ENCODE measurements at places on chromosomes 1 and 21.

- DNase-seq: no peak
These were observed 57.5 kb upstream of the IFFO2 start for GRCh38 chr1:19013826-19014548.

GRCh38 chr1:109547463-109548320, 723 bp upstream of the GNAI3 start:
- DNase-seq: no peak

- DNase-seq: no peak
These were observed 40.9 kb upstream of the RGS1 start for GRCh38 chr1:192534666-192535065.

- DNase-seq: no peak
These were observed 214.1 kb downstream of the NUF2 start for GRCh38 chr1:163535807-163536206.

DNA sequence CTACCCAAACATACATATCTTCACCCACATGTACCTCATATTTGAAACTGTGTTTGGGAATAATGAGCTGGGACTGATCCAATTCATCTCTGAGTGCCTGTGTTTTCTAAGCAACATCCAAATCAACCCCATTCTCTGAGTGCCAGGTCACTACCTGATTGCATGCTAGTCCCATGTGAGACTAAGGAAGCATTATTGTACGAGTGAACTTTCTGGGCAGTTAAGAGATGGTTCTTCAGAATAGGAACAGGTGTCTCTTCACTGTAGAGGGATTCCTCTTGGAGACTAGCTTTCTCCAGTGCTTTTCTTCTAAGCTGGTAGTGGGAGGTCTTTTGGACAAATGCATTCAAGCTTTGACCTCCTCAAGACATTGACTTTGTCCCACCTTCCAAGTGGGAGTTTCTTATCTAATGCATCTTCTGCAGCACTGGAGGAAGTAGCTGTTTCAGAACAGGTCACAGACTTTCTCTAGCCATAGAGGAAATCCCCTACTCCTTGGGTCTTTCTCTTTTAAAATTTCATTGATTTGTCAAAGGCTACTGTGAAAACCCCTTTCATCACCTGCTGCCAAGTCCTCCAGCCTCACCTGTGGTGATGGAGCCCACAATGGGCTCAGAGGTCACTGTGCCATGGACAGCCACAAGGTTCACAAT, 172.0 kb upstream of the KIAA0040 start:
- no peak for DNase-seq

- no peak for DNase-seq
These were observed 1.7 kb downstream of the COL8A2 start for GRCh38 chr1:36123356-36123755.

GRCh38 chr1:1310109-1310385, 1.6 kb downstream of the PUSL1 start:
- DNase-seq: no peak

GRCh38 chr1:181936768-181937581, 124.5 kb downstream of the ZNF648 start:
- DNase-seq: no peak

DNA sequence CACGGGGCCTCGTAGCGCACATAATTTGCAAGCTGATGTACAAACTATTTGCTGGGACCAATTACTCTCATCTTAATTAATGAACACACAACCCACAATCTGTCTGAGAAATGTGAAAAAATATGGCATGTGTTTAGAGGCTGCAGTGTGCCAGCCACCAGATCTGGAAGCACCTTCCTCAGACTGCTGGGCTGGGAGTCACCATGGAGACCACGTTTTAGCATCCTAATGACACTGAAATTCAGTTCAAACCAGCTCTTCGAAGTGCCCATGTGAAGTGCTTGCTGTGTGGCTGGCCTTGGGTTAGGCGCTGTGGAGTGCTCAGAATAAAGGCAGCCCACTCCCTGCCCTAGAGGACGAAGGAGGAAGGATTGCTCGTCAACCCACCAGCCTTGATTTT, 482.4 kb downstream of the OMA1 start:
- DNase-seq: no peak

DNA sequence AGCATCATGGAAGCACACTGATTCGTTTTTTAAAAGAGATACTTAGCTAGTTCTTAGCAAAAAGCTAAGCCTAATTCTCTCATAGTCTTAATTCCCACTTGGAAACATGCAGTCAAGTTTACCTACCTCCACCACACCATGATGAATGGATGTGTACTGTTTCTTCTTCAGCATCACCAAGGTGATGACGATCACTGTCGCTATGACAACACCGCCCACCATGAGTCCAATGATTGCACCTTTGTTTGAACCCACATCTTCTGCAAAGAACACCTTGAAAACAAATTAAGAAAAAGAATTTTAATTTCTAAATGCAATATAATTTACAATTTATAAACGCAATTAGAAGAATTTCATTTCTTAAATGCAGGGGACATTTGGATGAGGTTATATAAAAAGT, 156.8 kb downstream of the GABPA start:
- no peak for DNase-seq

DNA sequence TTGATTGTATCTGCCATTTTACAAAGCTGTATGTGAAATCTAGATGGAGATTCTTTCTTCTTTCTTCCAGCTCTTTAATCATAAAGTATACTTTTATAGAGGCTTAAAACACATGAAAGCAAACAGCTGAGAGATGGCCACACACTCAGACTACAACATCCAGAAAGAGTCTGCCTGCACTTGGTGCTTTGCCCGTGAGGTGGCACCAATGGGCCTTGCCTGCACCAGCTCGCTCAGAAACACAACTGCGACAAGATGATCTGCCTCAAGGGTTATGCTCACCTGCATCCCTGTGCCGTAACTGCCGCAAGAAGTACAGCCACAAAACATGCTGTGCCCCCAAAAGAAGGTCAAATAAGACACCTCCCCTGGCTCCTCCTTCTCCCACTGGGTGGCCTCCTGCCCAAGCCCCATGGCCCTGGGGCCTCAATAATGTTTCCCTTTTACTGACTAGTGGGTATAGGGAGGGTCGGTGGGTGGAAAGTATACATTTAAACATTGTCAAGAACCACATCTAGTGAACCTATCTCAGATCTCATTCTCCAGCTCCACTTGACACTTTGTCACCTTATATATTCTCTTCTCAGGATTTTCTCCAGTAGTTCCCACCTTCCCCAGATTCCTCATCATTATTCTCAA, 66.7 kb upstream of the ANGPTL3 start:
- DNase-seq: no peak

GRCh38 chr1:230542681-230543080, 99.6 kb upstream of the COG2 start:
- no peak for DNase-seq

DNA sequence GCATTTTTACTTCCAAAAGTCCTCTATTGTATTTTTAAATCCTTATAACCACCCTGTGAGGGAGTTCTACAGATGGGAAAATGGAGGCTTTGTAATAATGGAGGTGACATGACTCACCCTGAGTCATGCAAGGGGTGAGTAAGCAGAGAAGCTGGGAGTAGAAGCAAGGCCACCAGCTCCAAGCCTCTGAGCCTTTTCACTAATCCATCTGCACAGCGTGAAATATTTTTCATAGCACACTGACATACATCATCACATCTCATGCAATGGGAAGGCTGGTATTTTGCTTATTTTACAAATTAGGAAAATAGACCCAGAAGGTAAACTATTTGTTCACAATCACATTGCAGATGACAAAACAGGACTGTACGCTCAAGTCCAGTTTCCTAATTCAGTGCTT, 96.9 kb downstream of the KCNH1 start:
- DNase-seq: no peak

- no peak for DNase-seq
These were observed 14.2 kb upstream of the TTC22 start for GRCh38 chr1:54815086-54815876.

- DNase-seq: no peak
These were observed 15.0 kb downstream of the IFFO2 start for GRCh38 chr1:18941221-18942141.

DNA sequence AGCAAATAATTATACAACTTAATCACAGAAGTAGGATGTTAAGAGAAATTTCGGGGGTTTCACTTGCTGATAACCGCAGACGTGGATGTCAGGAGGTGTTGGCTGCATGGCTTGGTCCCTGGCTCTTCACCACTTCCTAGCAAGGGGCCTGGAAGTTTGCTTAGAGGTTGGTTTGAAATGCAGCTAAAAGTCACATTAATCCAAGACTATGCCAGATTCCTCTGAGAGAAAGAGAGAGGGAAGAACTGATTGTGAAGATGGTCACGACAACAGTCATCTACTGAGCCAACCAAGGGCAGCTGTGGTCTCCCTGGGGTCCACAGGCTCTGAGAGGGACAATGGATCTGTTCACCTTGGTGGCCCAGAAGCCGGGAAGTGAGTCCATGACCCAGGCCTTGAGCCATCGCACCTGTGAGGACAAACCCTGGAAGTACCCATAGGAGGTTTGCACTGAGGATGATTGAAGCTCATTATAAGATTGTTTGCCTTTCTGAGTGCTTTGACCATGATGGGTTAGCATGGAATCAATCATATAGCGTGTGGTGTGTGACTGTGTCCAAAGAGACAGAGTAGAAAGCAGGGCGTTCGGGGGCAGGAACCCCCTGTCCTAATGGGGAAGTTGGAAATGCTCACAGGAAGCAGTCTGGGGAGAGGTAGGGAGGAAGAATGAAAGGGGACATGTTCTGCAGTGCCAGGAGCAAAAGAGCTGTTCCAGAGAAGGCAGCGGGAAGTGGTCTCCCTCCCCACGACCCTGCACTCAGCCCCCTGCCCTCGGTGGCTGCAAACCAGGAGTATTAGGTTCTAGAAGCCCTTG, 47.1 kb downstream of the UMODL1 start:
- no peak for DNase-seq

GRCh38 chr1:241799416-241799815, 48.6 kb upstream of the EXO1 start:
- DNase-seq: no peak

- peak; percentile 41 for DNase-seq
These were observed 24.8 kb downstream of the TNFRSF8 start for GRCh38 chr1:12087797-12088314.

DNA sequence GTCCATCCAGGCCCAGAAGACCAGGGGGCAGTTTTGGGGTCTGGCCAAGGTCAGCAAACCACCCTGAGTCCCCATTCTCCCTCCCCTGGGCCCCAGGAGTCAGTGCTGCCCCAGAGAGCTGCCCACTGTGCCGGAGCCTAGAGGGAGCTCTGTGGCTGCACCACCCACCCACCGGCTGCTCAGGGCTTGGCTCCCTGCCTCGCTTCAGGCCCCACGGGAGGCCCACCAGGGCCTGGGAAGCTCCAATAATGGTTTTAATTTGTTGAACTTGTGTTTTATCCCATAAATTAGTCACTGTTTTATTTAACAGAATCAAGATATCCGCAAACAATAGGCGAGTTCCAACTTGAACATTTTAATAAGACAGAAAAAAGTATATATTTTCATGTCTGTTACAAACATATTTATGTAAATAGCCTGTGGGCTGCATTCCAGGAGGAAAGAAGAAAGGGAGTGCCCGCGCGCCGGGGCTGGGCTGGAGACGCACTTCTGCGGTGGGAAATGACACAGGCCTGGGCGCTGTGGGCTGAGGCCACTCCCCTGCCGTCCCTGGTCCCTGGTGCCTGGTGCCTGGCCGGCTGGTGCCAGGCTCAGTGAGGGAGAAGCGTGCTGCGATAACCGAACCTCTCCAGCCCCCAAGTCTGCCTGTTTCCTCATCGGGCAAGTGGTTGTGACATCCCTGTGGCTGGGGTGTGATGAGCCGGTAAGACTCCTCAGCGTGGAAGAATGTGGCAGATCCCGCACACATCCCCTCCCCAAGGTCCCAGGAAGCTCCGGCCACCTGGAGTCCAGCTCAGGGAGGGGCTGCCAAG, 160.5 kb downstream of the PEX14 start:
- no peak for DNase-seq

DNA sequence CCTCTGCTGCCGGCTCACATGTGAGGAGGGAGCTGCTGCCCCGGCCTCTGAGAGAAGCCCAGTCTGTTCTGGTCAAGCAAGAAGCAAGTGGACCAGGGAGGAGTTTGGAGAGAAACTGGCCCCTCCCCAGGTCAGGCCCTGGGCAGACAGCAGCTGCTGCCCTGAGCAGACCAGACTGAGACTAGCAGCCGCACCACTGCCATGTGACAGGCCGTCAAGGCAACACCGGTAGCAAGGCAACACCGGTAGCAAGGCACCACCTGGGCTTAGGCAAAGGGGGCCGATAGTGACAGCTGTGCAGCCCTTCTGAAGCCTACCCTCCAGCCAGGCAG, 50.3 kb downstream of the ARHGEF16 start:
- DNase-seq: no peak

DNA sequence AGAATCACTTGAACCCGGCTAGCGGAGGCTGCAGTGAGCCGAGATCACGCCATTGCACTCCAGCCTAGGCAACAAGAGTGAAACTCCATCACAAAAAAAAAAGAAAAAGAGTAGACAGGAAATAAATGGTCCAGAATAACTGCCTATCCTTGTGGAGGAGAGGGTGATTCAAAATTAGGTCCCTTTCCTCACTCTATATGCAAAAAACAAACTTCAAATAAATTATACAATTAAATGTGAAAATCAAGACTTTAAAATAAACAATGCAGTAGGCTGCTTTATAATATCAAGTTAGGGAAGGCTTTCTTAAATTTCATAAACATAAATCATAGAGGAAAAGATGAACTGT, 26.4 kb downstream of the MRPL39 start:
- DNase-seq: no peak

- DNase-seq: no peak
These were observed 36.9 kb downstream of the TP73 start for GRCh38 chr1:3689138-3689750.

- no peak for DNase-seq
These were observed 5.3 kb upstream of the MAP3K7CL start for GRCh38 chr21:29125191-29125590.

Measured in activated CD8-positive, alpha-beta memory T cell treated with anti-CD3 and anti-CD28 coated beads for 48 hours (primary cell).